ENCODE measurements at places on chromosomes 12 and 14.

GRCh38 chr12:106601031-106601430 is 18.2 kb downstream of the RFX4 start:
- no peak for DNase-seq

GRCh38 chr12:101297661-101298060 is 17.8 kb downstream of the UTP20 start:
- no peak for DNase-seq

DNA sequence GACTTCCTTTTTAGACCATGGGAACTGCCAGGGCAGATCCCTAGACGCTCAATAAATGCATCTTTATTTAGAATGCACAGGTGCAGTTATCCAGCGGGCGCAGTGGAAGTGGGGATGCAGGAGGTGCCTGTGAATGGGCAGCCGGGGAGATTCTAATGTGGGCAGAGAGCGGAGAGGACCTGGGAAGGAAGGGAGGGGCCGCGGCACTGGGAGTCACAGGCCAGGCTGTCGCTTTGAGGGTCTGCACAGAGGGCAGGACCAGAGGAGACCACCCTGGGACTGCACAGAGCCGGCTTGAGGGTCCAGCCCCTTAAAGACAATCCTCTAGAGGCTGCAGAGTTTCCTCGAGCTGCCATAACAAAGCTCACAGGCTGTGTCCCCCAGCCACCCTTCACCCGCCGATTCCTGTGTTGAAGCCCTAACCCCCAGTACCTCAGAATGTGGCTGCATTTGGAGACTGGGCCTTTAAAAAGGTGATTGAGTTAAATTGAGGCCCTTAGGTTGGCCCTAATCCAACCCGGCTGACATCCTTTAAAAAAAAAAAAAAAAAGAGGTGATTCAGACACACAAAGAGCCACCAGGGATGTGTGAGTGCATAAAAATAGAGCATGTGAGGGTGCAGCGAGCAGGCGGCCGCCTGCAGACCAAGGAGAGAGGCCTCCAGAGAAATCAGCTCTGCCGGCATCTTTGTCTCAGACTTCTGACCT is 44.4 kb upstream of the PPP2R5C start:
- DNase-seq = no peak

GRCh38 chr12:2011643-2012607 is 7.7 kb upstream of the DCP1B start:
- DNase-seq = peak; percentile 77

- DNase-seq = no peak
Measured at GRCh38 chr12:123065676-123066383, 85.1 kb downstream of the PITPNM2 start.

DNA sequence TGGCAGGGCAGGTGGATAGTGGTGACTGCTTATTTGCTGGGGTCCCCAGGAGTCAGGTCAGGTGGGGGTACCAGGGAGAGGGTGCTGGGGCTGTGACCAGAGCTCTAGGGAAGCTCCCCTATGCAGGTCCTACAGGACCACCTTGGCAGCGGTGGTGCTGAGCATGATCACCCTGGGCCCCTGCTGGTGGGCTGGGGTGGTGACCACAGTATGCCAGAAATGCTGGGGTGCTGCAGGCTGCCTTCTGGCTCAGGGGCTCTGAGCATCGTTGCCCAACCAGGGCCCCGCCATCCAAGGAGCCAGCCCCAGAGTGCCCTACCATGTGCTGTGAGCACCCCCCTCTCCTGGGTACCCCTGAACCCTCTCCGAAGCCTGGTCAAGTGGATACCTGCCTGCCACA is 17.5 kb upstream of the NUDT14 start:
- no peak for DNase-seq

- DNase-seq = no peak
Measured at GRCh38 chr14:69318241-69318640, 58.3 kb downstream of the GALNT16 start.

GRCh38 chr14:105061428-105062047 is 3.7 kb downstream of the GPR132 start:
- DNase-seq = no peak

- DNase-seq = no peak
Measured at GRCh38 chr14:61258985-61259384, 22.2 kb downstream of the TMEM30B start.

GRCh38 chr14:102231476-102232347 is 73.3 kb downstream of the MOK start:
- DNase-seq = no peak

GRCh38 chr14:95683793-95684192 is 2.4 kb upstream of the TCL1B start:
- no peak for DNase-seq

DNA sequence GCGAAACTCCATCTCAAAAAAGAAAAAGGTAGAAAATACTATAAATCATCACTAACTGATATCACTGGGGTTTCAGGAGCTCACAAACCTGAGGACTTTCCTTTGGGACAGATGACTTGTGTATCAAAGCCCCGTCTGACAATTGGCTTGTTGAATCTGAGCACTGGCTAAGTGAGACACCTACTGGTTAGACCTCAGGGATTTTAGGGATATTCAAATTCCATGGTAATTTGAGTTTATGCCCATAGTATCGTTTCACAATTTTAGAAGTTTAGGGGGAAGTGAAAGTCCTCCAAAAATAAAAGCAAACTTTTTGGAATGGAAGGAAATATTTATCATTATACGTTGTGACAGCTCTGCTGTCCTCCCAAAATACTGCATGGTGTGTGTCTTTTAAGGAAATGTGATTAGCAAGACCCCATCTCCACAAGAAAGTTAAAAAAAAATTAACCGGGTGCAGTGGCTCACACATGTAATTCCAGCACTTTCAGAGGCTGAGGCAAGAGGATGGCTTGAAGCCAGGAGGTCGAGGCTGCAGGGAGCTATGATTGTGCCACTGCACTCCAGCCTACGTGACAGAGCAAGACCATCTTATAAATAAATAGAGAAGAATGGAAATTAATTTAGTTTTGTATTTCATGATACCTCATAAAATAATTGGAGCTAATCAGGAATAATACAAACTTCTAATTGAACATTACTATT is 49.2 kb downstream of the FBXL14 start:
- no peak for DNase-seq

GRCh38 chr14:67270145-67270753 is 29.0 kb downstream of the PALS1 start:
- DNase-seq = no peak

DNA sequence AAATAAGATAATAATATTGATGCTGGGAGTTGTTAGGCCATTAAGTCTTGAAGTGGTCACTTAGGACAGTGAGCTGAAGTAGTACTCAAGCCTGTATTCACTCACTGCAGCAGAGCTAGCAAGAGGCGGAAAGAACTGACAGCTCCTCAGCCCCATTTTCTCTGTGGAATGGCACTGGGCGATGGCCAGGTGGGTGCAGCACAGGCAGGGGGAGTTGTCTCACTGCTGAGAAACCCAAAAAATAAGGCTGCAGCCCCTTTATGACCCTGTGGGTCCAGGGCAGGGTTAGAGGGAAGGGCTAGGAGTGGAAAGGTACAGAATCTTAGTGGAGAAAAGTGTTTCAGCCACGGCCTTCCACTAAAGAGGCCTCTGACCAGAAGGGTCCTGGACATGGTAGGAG is 35.5 kb downstream of the PDZRN4 start:
- DNase-seq = no peak

- DNase-seq = no peak
Measured at GRCh38 chr14:99316281-99317163, 44.5 kb upstream of the BCL11B start.

GRCh38 chr12:20451761-20452160 is 83.4 kb downstream of the PDE3A start:
- DNase-seq = no peak

- DNase-seq = no peak
Measured at GRCh38 chr12:127785540-127785939, 481.4 kb upstream of the TMEM132C start.

- no peak for DNase-seq
Measured at GRCh38 chr12:57188090-57188425, 28.5 kb upstream of the NXPH4 start.

DNA sequence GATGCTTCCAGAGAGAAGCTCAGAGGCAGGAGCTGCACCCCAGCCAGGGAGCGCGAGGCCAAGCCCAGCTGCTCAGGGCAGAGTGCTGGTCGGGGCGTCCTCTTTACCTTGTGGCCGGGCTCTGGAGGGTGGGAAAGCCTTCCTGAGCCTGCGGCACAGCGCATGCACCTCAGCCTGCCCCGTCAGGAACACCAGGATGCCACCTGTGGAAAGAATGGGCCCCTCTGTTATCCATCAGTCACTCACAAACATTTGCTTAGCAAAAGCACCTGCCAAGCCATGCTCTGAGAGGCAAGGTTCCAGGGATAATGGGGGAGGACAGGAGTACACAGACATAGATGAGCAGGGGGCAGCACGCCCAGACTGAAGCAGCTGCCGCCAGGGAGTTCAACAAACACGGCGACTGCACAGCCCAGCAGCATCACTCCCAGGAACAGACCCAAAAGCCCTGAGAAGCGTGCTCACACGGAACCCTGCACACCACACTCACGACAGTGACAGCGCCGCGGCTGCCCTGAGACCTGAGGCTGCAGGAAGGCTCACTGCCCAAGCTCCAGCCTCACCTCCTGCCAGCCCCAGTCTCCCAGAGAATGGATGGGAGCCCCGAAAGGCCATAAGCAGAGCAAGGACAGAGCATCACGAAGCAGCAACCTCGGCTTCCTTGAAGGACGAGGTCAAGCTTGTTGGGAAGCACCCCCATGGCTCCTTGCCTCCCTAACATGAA is 21.8 kb downstream of the DHX37 start:
- DNase-seq = no peak

Measured in LNCaP clone FGC (cell line).